GDM1 (cell line): ENCODE measurements at places on chromosomes 7 and 10.

DNA sequence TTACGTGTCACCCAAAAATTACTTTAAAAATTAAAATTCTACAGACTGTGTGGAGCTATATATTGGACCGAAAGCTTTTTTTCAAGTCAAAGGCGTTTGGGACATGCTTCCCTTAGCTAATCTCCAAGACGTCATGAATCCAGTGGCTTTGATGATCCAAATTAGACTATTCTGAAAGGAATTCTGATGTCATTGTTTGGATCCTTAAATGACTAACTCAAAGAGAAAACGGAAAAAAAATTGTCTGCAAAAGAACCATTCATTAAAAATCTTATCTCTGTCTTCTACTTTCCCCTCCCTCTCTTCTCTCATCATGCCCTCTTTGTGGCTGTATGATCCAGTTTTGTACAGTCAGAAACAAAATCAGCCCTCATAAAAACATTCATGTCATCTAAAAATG lies 161.8 kb downstream of the ETV1 start:
- no peak for DNase-seq

DNA sequence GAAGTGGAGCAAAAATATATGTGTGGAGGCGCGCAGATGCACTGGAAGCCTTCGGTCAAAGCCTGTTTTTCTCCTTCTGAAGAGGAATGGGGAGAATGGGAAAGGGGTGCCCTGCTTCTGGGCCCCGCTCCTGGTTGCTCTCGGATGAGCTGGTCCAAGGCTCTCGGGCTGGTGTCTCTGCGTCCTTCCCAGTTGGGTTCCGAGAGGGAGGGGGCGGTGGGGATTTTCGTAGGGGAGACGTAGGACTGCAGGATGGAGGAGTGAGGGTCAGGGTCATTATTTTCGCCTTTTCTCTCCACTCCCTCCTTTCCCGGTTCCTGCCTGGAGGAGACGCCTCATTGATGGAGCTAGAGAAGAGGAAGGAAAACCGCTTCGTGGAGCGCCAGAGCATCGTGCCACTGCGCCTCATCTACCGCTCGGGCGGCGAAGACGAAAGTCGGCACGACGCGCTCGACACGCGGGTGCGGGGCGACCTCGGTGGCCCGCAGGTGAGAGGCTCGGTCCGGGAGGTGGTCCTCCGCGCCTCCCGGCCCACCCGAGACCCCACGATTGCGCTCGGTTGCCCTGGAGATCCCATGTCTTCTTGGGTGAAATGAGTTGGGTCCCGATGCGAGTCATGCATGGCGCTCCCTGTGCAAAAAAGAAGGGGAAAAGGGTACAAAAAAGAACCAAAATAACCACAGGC lies 790 bp downstream of the ADAM22 start:
- no peak for DNase-seq

GRCh38 chr10:48517911-48518811 lies 86.7 kb downstream of the ARHGAP22 start:
- peak; percentile 63 for DNase-seq

- DNase-seq: no peak
These were observed 102.4 kb downstream of the EXOC4 start for GRCh38 chr7:133355325-133355708.

DNA sequence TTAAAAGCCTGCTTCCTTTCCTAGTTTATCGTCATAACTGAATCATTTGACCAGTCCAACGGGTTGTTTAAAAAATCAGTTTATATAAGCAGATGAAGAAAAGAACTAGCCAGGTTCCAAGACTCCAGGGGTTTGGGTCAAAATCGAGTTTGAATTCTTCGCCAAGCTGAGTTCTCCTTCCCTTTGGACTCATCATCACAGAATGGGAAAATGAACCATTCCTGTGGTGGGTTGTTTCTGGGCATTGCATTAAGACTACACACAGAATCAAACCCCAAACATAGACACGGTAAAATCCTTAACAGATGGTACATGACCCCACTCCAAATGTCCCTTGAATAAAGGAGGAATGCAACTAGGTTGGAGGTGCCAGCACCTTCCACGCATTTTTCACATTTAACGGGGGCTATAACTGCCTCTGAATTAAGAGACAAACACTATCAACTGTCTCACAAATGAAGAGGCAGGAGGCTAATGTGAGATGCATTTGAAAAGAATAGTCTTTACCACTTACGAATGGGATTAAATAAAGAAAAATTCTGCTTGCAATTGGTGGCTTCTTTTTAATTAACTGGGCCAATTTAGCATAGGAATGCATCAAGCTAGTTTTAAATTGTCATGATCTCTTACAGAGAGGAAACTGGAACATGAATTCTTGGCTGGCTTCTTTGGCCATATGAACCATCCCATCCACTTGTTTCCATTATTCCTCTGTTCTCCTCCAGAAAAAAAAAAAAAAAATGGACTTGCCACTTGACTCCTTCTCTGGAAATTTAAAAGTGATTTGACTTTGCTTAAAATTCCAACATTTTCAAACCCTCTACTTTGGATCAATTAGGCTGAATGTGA lies 61.1 kb downstream of the CHST15 start:
- no peak for DNase-seq

DNA sequence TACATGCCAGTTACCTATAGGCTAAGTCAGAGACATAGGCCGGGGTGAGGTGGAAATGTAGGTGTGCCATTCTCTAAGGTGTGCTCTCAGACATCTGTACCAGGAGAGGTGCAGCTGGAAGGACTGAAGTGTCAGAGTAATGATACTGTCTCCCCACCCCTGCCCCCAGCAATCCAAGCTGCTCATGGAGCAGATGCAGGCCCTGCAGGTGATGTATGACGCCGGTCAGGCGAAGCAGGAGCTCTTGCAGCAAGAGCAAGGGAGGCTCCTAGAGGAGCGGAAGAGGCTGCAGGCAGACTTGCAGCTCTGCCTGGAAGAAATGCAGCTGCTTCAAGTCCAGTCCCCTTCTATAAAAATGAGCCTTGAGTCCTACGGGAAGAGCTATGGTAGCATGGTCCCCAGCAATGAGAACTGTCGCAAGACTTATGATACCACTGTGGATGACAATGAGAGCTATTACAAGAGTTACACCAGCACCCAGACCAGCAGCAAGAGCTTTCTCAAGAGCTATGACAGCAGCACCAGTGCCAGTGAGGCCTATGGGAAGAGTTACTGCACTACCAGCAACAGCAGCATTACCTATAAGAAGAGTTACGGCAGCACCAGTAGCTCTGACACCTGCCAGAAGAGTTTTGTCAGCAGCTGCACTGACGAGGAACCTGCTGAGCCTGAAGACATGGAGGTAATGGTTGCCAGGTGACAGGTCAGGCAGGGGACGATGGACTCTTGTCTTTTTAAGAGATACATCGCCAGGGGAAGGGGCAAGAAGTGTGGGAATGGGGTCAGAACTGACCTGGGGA lies 18.4 kb upstream of the FLNC start:
- no peak for DNase-seq

- no peak for DNase-seq
These were observed 156.8 kb downstream of the FZD1 start for GRCh38 chr7:91421018-91421417.
